DMS79 (cell line): ENCODE measurements at places on chromosomes 7 and 10.
A peak's percentile ranks its signal among the peaks of the same experiment; 100 is the strongest.

GRCh38 chr7:30280631-30281030 lies 3.8 kb upstream of the ZNRF2 start:
- no peak for DNase-seq

GRCh38 chr10:30928742-30929141 lies 102.9 kb downstream of the ZNF438 start:
- DNase-seq: no peak

DNA sequence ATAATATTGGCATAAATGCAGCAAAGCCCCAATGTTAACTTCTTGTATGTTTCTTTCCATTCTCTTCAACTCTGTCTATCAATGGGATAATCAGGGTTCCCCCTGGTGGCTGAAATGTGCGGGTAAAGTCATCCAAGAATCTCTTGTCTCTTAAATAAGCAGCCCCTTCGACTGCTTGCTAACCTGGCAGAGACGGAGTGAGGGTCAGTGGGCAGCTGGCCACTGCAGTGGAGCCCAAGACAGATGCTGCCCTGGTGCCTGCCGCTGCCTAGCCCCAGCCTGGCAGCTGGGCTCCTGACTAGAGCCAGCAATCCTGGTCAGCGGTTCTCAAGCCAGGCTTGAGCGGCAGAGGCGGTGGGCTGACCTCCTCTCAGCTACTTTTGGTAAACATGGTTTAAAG lies 248.9 kb downstream of the COBL start:
- no peak for DNase-seq

DNA sequence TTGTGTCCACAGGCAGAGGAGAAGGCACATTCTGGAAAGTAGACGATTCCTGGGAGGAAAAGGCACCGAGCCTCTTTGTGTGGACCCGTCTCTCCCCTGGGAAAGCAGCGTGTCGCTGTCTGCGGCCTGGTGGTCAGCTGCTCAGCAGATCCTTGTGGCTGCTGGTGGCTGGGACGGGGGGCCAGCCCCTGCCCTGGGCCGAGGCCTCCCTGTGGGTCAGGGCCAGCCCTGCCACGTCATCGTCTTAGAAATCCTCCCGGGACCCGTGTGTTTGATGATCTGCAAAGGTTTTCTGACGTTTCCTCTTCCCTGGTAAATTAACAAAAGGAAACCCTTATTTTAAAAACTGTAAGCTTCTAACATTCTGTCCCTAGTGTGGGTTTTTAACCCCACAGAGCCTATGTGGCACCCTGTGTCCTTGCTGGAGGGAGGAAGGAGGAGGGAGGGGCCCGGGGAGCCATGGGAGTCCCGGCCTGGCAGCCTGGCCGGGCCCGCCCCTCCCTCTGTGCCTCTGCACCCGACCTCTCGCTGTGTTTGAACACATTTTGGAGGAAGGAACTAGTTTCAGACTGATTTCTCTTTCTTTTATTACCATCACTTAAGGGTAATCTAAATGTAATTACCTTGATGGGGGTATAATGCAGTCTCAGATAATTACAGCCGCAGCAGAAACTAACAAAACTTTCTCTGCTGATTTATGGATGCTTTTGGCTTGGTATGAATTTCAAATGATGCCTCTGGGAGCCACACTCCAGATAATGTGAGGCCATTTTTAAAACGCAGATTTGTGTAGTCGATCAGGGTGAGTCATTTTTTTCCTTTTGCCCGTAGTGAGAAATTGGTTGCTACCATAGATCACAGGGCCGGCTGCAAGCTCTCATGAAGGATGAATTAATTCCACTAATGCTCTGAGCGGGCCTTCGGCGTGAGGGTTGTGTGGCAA lies 85.5 kb downstream of the NKX6-2 start:
- no peak for DNase-seq

DNA sequence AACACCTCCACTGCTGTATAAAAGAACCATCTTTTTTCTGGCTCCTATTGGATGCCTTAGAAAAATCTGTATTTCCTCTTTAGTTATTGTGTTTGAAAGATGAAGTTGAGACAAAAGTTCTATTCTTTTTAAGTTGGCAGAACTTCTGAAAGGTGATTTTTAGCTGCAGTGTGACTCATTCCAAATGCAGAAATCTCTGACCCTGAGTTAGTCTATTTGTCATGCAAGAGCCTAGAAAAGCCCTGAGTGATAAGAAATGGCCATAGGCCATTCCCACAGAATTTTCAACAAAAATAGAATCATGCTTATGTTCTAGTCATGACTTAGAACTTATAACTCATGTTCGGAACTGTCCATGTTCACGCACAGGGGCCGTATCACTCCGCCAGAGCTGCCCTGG lies 89.1 kb downstream of the EGFR start:
- DNase-seq: no peak

DNA sequence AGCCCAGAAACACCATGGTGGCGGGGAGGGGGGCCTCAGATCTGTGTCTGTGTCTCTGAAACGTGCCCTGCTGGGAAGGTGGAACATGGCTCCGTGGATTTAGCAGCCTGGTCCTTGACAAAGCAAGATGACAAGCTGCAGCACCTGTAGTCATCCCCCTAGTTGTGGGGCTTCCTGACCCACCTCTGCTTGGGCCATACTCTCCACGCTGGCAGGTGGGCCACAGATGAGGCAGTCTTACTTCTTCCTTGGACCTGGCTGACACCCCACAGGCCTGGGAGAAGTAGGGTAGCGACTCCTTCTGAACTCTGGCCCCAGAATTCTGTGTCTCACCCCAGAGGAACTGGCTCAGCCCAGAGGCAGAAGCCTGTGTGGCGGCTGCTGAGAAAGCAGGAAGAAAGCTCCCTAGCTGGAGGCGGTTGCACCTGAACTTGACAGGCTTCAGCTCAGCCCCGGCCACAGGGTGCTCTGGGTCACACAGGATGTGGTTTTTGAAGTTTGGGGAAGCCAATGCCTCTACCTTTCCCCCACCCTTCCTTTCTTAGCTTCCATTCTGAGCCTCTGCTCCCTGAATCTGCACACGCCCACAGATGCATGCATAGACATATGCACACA lies 113.9 kb downstream of the ABLIM1 start:
- DNase-seq: no peak

DNA sequence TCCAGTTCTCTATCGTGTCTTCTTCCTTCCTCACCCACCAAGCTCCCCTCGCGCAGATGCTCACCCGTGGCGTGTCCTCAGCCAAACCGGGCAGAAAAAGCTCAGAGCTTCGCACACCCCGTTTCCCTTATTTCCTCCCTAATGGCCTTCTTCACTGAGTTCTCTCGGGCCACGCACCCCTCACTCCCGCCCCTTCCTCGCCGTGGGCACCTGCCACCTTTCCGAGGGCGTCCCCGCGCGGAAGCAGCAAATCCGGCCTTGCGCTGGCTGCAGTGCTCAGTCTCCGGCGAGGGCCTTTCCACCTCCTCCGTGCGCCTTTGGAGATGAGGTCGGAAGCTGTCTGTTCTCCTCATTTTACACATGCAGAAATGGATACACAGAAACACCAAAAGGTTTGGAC lies 12.4 kb upstream of the CALML3 start:
- no peak for DNase-seq

- no peak for DNase-seq
These were observed 343.5 kb downstream of the LRMDA start for GRCh38 chr10:75774783-75775490.

- DNase-seq: no peak
These were observed 373 bp downstream of the PAXIP1 start for GRCh38 chr7:155002411-155003091.

- DNase-seq: no peak
These were observed 168.9 kb upstream of the ASAH2 start for GRCh38 chr10:50420196-50420595.

DNA sequence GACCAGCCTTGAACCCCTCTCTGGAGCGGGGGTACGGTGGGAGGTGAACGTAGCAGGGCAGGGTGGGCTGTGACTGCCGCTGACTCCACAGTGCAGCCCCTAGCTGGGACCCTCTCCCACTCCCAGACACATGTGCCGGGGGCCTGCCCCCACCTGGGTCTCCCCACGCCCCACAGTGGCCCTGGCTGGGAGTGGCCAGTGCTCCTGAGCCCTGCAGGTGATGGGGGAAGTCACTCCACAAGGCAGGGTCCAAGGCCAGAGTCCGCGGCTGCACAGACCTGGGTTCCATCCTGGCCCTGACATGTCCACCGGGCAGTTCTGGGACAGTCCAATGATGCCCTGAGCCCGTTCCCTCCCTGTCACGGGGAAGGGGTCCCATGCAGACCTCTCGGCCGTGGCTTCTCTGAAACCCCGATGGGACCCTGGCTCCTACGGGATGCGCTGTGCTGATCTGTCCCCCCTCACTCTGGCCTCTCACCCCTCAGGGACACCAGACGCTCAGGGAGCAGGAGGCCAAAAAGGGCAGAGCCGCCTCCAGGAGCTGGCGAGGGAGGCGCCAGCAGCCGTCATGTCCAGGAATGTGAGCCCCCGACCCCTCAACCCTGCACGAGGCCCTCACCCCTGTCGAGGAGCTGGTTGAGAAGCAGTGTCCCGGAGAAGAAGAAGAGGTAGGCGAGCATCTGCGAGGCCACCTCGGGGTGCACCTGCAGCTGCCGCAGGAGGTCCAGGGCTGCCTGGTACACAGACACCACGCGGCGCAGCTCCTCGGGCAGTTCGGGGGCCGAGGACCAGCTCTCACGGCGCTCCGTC lies 40.4 kb downstream of the AP5Z1 start:
- no peak for DNase-seq

DNA sequence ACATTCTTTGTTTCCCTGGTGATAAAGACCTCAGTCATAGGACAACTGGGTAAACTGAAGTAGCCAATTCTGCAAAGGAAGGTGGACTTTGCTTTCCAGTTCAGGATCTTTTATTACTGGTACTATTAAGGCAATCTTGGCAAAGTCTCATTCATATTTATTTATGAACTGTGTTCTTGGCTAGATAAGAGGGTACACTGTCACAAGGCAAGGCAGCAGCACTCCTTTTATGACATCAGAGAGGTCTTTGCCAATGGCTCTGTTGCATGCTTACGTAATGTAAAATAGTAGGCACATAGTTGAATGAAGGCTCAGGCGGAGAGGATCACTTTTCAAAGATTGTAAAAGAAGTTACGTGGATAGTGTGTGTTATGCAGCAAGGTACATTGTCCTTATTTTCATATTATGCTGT lies 63.7 kb upstream of the PDK4 start:
- no peak for DNase-seq

DNA sequence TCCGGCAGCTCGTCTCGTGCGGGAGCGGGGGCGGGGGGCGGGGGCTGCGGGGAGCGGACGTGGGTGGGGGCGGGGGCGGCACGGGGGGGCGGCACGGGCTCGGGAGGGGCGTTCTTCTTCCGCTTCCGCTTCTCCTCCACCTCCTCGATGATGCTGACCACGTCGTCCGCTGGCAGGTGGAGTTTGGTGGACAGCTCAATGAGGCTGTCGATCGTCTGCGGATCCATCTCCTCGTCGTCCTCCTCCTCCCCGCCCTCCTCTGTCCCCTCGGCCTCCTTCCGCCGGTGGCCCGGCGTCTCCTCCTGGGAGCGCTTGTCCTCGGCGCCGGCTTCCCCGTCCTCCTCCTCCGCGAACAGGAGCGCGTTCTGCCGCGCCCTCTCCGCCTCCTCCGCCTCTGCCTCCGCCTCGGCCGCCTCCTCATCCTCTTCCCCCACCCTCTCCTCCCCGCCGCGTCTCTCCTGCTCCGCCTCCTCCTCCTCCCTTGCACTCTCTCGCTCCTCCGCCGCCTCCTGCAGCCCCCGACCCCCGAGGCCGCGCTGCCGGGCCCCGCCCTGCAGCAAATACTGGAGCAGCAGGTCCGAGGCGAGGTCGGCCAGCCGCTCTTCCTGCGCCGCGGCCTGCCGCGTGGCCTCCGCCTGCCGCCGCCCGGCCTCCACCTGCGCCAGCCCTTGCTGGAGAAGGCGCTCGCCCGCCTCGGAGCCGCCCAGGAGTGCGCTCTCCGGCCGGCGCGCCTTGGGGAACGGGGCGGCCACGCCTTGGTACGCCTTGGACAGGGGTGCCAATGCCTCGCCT lies 1.9 kb downstream of the VGF start:
- peak; percentile 34 for DNase-seq

- no peak for DNase-seq
These were observed 23.9 kb upstream of the REEP3 start for GRCh38 chr10:63497321-63497720.
